ENCODE measurements at places on chromosomes 6 and 20. TPM values are rescaled to one million over a fixed set of nuclear protein-coding genes. Genes with fewer than 3 reads are reported as not detected.

Gene PHACTR1
- polyA plus RNA-seq = 12.8 TPM

Gene TP53TG5
- not detected for polyA plus RNA-seq

Gene CHMP4B
- 64.7 TPM for polyA plus RNA-seq

Gene KHDC1L
- polyA plus RNA-seq = 0.39 TPM

Gene MUC22
- polyA plus RNA-seq = 0.03 TPM

Gene CDH26
- polyA plus RNA-seq = 0.12 TPM

Gene NEU1
- 51.9 TPM for polyA plus RNA-seq

Gene EDN1
- not detected for polyA plus RNA-seq

DNA sequence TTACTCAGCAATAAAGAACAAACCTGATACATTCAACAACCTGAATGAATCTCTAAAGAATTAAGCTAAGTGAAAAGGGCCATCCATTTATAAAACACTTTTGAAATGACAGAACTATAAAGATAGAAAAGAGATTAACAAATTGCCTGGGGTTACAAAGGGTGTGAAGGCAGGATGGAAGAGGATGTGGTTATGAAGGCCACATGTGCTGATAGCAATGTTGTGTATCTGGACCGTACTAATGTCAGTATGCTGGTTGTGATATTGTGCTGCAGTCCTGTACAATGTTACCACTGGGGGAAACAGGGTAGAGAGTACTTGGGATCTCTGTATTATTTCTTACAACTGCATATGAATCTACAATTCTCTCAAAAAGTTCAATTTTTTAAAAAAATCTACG, 36.4 kb downstream of the ELOVL5 start:
- H3K4me3 ChIP-seq = no peak overlapping the region
- no peaks in the 10 kb centered on the region for H3K27me3 ChIP-seq
- DNase-seq = peak; percentile 72
- peaks cover 13% of the 10 kb centered on the region for H3K36me3 ChIP-seq
- H3K4me1 ChIP-seq = peaks cover 82% of the 10 kb centered on the region
- H3K27ac ChIP-seq = peak overlapping the region; percentile 86

DNA sequence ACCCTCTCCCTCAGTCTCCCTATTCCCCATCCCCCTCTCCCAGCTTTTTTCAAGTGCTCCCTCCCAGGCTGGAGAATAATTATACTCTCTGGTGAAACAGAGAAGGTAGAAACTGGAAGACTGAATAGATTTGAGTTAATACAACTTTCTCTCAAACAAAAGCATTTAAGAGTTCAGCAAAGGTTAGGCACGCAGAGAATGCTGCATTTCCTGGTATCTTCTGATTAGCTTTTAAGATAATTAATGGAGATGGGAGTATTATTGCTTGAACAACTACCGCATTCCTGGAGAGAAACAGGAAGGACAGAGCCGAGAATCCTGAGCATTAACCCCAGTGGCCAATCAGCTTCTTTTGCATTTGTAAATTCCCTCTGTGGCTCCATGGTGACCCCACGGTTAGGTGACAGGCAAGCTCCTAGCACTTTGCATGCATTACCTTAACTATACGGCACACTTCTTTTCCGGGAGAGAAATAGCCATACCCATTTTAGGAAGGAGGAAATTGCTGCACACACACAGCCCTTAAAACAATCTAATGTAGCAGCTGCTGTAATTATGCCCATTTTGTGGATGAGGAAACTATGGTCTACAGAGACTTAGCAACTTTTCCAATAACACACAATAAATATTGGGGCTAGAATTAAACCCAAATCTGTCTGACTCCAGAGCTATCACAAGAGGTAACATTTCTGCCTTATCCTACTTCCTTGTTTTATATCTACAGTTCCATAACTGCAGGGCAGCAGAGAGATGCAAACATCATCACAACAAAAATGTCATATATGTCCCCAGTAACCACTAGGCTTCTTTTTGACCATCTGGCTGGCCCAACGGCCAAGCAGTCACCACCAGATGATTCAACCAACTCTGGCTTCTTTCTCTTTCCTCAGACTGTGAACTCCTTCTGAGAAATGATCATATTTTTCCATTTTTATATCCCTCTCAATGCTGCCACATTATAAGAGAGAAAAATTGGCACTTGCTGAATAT, 169.9 kb downstream of the CD24 start:
- peaks cover 10% of the 10 kb centered on the region for H3K4me1 ChIP-seq
- H3K4me3 ChIP-seq = no peak overlapping the region
- H3K36me3 ChIP-seq = no peaks in the 10 kb centered on the region
- no peak overlapping the region for H3K27ac ChIP-seq

- H3K4me3 ChIP-seq = no peak overlapping the region
- H3K27ac ChIP-seq = no peak overlapping the region
- DNase-seq = no peak
- H3K36me3 ChIP-seq = no peaks in the 10 kb centered on the region
- H3K4me1 ChIP-seq = no peaks in the 10 kb centered on the region
- H3K27me3 ChIP-seq = no peaks in the 10 kb centered on the region
Measured at GRCh38 chr6:71262914-71263313, 25.7 kb upstream of the OGFRL1 start.

DNA sequence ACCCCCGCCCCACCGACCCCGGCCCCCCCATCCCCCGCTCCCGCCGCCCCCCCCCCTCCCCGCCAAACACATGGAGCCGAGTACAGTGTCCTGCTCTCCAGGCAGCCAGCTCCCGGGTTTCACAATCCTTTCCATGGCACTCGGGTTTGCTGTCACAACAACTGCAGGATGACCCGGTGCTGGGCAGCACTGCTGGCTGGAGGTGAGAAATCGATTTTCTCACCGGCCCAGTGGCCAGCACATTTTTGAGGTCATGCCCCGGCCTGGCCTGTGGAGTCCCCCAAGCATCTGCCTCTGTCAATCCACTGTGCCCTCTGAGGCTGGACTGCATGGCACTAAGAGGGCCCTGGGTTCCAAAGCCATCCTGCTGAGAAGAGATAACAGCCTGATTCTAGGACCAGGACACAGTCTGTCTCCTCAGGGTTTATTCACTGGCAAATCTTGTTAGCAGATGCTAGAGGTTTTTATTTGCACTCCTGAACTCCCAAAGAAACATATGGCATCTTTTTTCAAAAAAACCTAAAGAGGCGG, 129.5 kb downstream of the NFATC2 start:
- H3K36me3 ChIP-seq = peaks cover 16% of the 10 kb centered on the region
- H3K4me3 ChIP-seq = no peak overlapping the region
- DNase-seq = no peak

DNA sequence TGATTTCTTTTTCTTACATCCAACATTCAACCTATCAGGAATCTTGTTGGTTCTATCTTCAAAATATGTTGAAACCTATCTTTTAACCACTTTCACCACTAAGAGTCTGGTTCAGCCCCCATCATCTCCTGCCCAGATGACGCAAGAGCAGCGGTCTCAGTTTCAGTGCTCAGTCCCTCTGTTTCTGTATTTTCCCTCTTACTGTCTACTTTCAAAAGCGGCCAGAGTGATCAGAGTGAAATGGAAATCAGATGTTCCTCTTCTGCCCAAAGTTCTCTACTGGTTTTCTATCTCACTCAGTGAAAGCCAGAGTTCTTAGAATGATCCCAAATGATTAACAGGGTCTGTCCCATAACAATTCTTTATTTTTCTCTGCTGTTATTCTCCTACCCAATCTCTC, 147.9 kb upstream of the PDE7B start:
- H3K27me3 ChIP-seq = no peaks in the 10 kb centered on the region
- no peak overlapping the region for H3K4me3 ChIP-seq
- H3K27ac ChIP-seq = no peak overlapping the region
- H3K4me1 ChIP-seq = no peaks in the 10 kb centered on the region

GRCh38 chr20:31949877-31950646, 1.8 kb downstream of the PDRG1 start:
- peak; percentile 62 for DNase-seq
- H3K4me3 ChIP-seq = peak overlapping the region; percentile 63
- no peaks in the 10 kb centered on the region for H3K27me3 ChIP-seq
- peak overlapping the region; percentile 68 for H3K27ac ChIP-seq
- peaks cover 51% of the 10 kb centered on the region for H3K36me3 ChIP-seq

DNA sequence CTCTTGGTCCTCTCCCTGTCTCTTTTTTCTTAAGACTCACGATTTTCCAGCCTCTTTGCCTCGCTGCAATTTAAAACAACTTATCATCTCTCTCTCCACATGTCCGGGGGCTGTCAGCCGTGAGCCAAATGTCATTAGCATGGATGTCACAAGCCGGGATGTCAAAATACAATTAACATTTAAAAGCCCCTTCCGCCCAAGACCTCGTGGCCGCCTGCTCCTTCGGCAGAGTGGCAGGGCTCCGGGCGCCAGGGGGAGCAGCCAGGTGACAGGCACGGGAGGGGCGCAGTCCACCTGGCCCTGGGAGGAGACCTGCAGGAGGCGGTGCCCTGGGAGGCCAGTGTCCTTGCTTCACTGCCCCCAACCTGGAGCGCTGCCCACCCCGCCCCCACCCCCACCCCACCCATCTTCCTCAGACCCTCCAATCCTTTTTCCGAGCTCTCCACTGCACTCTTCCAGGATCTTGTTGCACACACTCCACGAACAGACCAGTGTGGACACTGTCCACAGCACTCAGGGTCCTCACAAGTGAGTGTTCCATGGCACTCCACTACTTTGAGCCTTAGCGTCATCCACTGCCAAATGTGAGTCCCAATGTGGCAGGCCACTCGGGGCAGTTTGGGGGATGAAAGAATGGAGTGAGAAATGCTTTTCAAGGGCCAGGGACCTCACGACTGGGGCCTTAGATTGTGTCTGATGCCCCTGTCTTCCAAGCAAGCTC, 5.6 kb upstream of the GRM4 start:
- H3K27me3 ChIP-seq = peaks cover 71% of the 10 kb centered on the region
- no peaks in the 10 kb centered on the region for H3K36me3 ChIP-seq
- H3K4me1 ChIP-seq = no peaks in the 10 kb centered on the region
- no peak for DNase-seq
- H3K4me3 ChIP-seq = no peak overlapping the region

DNA sequence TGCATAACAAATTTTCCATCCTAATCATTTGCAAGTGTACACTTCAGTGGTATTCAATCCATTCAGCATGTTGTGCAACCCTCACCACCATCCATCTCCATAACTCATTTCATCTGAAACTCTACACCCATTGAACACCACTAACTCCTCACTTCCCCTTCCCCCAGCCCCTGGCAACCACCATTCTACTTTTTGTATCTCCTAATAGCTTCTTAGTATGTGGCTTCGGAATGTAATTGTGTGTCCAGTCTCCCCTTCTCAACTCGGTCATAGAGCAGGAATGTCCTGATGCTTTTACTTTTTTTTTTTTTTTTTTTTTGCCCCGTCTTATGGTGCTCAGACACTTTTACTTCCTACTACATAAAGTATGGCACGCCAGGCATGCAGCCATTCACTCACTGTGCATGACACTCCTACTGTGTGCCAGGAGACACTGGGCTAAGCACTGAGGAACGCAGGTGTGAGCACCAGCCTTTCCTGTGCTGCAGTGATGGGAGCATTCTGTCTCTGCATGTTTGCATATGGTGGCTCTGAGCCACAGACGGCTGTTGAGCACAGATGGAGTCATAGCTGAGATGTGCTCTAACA, 15.3 kb downstream of the HCK start:
- DNase-seq = no peak
- H3K27me3 ChIP-seq = peaks cover 19% of the 10 kb centered on the region
- H3K4me3 ChIP-seq = no peak overlapping the region
- H3K4me1 ChIP-seq = no peaks in the 10 kb centered on the region
- no peak overlapping the region for H3K27ac ChIP-seq

DNA sequence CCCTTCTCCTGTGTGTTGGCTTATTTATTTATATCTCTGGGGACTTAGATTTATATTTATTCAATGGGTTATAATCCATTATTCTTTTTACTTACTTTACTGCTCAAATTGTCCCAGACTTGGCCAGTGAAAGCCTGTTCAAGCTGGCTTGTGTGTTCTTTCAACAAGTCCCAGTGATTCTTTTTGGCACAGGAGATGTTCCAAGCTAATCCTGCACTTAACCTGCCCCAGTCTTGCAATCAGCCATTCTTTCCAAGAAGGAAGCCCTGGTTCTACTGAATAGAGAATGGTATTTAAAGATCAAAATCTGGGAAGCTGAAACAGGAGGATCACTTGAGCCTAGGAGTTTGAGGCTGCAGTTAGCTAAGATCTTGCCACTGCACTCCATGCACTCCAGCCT, 26.7 kb downstream of the GCNT2 start:
- no peaks in the 10 kb centered on the region for H3K4me1 ChIP-seq
- no peaks in the 10 kb centered on the region for H3K36me3 ChIP-seq
- H3K27ac ChIP-seq = no peak overlapping the region
- DNase-seq = no peak

GRCh38 chr6:21257125-21257524, 336.4 kb upstream of the SOX4 start:
- H3K36me3 ChIP-seq = no peaks in the 10 kb centered on the region
- no peaks in the 10 kb centered on the region for H3K27me3 ChIP-seq
- H3K27ac ChIP-seq = no peak overlapping the region
- no peaks in the 10 kb centered on the region for H3K4me1 ChIP-seq

- no peaks in the 10 kb centered on the region for H3K27me3 ChIP-seq
- DNase-seq = no peak
- no peak overlapping the region for H3K27ac ChIP-seq
- H3K36me3 ChIP-seq = no peaks in the 10 kb centered on the region
Measured at GRCh38 chr6:112413780-112414179, 66.7 kb downstream of the RFPL4B start.

DNA sequence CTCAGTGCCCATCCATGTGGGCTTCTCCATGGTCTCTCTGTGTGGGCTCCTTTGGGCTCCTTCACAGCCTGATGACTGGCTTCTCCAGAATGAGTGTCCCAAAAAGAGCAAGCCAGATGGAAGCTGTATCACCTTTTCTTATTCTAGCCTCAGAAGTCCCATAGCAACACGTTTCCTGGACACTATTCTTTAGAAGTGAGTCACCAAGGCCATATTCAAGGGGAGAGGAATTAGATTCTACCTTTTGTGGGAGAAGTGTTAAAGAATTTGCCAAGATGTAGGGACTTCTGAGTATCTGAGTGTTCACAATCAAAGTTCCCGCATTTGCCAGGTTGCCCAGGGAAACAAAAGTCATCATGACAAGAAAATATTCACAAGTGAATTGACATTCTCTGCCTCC, 20.7 kb upstream of the TBC1D22B start:
- no peaks in the 10 kb centered on the region for H3K36me3 ChIP-seq
- DNase-seq = no peak
- no peak overlapping the region for H3K4me3 ChIP-seq
- no peaks in the 10 kb centered on the region for H3K27me3 ChIP-seq

- H3K4me1 ChIP-seq = peaks cover 64% of the 10 kb centered on the region
- H3K36me3 ChIP-seq = no peaks in the 10 kb centered on the region
- H3K27me3 ChIP-seq = no peaks in the 10 kb centered on the region
- peak; percentile 94 for DNase-seq
- no peak overlapping the region for H3K27ac ChIP-seq
- no peak overlapping the region for H3K4me3 ChIP-seq
Measured at GRCh38 chr6:6696867-6697531, 108.5 kb downstream of the LY86 start.

GRCh38 chr20:8304124-8304816, 172.2 kb downstream of the PLCB1 start:
- no peak overlapping the region for H3K4me3 ChIP-seq
- no peaks in the 10 kb centered on the region for H3K36me3 ChIP-seq
- no peaks in the 10 kb centered on the region for H3K4me1 ChIP-seq
- no peaks in the 10 kb centered on the region for H3K27me3 ChIP-seq
- H3K27ac ChIP-seq = no peak overlapping the region

- peaks cover 5% of the 10 kb centered on the region for H3K27me3 ChIP-seq
- H3K36me3 ChIP-seq = no peaks in the 10 kb centered on the region
- peaks cover 1% of the 10 kb centered on the region for H3K4me1 ChIP-seq
- H3K4me3 ChIP-seq = no peak overlapping the region
- no peak overlapping the region for H3K27ac ChIP-seq
Measured at GRCh38 chr20:62424249-62425107, 2.9 kb downstream of the RBBP8NL start.

GRCh38 chr6:157510323-157511188, 129.6 kb downstream of the ZDHHC14 start:
- H3K4me3 ChIP-seq = no peak overlapping the region
- H3K36me3 ChIP-seq = no peaks in the 10 kb centered on the region
- peaks cover 29% of the 10 kb centered on the region for H3K4me1 ChIP-seq
- no peaks in the 10 kb centered on the region for H3K27me3 ChIP-seq
- no peak overlapping the region for H3K27ac ChIP-seq
- no peak for DNase-seq

All from K562 (cell line).